ENCODE measurements at places on chromosomes 5 and 9.

GRCh38 chr9:37410969-37411785 is 11.3 kb upstream of the GRHPR start:
- DNase-seq, result no peak

DNA sequence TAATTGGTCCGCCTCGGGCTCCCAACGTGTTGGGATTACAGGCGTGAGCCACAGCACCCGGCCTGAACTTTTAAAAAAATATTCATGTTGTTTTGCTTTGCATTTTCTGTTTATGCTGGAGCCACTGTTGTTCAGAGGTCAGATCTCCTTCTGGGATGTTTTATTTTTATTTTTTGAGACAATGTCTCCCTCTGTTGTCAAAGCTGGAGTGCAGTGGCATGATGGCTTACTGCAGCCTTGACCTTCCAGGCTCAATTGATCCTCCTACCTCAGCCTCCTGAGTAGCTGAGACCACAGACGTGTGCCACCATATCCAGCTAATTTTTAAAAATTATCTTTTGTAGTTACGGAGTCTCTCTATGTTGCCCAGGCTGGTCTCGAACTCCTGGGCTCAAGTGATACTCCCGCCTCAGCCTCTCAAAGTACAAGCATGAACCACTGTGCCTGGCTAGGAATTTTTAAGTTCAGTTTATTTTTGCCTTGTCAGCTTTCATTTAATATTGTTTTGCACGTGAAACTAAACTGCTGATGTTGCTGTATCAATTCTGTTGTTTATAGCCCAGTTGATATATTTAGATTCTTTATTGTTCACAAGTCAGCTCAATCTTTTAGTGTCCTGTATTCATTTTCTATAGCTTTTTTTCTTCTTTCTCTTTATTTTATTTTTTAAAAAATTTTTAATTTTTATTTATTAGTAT is 13.7 kb downstream of the TMEFF1 start:
- DNase-seq, result no peak

DNA sequence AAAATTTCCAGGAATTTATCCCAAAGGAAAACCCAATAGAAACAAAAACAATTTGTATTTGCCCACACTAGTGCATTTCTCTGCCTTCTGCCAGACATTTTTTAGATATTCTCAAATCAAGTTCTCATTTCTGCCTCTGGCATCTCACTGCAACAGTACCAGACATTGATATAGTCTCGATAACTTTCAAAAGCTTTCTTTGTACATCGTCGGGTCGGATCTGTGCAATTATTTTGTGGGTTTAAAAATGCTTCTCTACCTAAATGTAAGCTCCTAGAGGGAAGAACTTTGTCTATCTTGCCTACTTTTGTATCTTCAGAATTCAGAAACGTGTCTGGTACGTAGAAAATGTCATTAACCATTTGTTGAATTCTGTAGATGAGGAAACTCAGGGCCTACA is 125.5 kb upstream of the LIFR start:
- no peak for DNase-seq

DNA sequence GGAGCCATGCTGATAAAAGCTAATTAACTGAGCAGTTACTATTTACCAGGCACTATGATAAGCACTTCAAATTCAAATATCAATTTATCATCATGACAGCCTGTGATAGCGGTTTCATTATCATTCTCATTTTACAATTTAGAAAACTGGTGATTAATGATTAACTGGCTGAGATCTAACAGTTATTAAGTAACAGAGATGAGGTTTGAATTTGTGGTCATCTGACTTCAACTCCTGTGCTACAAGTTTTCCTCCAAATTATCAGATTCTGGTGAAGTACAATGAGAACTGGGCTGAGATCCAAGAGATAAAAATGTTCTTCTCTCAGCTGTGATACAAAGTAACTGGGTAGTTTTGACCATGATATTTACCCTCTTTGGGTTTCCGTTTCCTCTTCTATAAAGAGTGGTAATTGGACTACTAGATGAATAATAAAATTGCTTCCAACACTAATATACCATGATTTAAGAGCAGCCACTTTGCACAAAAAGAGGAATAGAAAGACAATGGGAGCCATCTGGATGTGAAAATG is 74.5 kb upstream of the CCNG1 start:
- DNase-seq, result no peak

- DNase-seq, result no peak
Observed at GRCh38 chr9:90007516-90008440, 403.0 kb downstream of the GADD45G start.

- no peak for DNase-seq
Observed at GRCh38 chr9:116387934-116388698, 234.5 kb downstream of the PAPPA start.

DNA sequence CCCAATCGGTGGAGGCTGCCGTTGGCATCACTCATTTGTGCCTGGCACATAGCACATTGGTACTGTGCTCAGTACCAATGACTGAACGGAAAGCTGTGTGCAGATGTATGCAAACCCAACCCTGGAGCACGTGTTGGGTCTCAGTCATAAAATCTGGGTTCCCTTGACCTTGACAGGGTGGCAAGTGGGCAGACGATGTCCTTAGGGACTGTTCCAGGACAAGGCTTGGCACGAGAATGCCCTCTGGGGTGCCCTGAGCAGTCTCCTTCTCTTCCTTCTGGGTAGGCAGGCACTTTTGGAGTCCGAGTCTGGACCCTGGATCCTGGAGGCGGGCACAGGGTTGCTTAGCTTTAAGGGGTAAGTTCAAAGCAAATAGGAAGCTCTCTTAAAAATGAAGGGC is 75.8 kb downstream of the MACROH2A1 start:
- no peak for DNase-seq

GRCh38 chr5:7246287-7246686 is 149.7 kb upstream of the ADCY2 start:
- DNase-seq, result no peak

DNA sequence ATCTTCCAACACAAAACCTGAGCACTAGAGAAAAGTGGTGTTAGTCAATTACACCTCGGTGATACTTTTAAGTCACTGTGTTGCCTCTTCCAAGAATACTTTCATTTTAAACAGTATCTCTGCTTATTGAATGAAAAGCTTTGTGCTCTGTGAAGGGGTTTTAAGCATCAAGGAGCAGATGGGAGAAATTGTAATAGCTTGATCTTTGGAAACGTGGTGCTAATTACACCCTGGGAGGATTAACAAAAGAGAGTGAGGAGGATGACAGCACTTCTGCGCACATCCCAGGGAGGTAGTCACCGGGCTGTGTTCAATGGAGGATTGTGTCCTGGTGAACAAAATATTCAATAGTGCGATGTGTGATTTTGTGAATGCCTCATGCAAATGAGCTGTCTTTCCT is 477.4 kb upstream of the ADAMTS16 start:
- DNase-seq, result no peak

- DNase-seq, result peak; percentile 27
Observed at GRCh38 chr9:131238402-131239021, 37.8 kb downstream of the FAM78A start.

DNA sequence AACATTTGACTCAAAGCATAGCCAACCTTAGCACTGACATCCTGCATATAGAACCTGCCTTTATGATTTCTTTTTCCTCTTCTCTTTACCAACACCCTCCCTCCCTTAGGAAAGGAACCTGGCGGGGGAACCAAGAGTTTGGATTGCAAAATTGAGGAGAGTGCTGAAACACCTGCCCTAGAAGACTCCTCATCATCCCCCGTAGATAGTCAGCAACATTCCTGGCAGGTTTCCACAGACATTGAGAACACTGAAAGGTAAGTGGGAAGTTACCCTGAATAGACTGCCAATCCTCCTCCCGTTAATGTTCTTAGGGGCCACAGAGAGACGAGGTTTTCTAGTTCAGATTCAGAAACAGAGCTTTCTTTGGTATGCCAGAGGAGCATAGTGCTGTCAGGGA is 88.8 kb downstream of the RGS7BP start:
- no peak for DNase-seq

DNA sequence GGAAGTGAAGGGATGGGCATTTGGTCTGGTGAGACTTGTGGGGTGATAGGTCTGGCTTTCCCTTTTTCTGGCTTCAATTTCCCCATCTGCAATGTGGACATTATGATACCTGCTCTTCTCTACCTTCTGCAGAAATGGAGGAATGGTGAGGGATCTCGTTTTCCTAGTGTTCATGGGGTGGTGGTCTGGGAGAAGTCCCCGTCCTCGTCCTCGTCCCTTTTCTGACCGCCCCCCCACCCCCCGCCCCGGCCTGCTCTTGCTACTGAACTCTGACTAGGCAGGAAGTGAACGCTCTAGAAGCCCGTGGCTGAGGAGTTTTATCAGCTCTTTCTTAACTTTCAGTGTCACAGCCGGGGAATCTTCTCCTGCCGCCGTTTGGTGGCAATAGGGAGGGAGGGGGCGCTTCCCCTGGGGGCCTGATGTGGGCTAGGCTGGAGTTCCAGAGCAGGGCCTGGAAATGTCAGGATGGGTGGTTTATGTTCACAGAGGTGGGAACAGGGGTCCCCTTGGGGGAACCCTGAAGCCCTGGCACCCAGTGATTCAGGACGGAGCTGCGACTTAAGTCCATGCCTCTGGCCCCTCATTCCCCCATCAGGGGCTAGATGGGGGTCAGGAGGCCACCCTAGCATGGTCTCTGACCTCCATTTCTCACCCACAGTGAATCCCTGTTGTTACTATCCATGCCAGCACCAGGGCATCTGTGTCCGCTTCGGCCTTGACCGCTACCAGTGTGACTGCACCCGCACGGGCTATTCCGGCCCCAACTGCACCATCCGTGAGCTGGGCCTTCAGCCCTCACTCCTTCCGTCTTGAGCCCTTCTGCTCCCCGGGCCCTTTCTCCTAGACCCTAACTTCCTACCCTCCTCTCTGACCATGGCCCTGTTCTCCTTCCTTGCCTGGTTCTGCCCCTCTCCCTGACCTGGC is 6.7 kb downstream of the PTGS1 start:
- DNase-seq, result no peak

DNA sequence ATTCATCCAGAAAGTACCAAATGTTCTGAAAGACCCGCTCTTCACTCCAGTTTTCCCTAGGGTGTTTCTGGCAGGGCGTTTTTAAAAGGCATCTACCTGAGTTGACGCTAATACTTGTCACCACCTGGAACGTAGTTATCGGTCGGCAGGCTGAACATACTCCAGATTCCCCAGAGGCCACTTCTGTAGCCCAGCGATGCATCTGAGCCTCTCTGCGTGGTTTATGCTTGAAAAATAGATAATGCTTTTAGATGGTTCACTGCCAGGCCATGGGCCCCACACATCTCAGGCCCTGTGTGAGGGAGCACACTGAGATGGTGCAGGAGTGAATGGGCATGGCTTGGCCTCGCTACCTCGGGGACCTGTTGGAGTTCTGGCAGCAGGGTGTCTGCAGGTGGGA is 33.0 kb upstream of the NCS1 start:
- DNase-seq, result no peak

DNA sequence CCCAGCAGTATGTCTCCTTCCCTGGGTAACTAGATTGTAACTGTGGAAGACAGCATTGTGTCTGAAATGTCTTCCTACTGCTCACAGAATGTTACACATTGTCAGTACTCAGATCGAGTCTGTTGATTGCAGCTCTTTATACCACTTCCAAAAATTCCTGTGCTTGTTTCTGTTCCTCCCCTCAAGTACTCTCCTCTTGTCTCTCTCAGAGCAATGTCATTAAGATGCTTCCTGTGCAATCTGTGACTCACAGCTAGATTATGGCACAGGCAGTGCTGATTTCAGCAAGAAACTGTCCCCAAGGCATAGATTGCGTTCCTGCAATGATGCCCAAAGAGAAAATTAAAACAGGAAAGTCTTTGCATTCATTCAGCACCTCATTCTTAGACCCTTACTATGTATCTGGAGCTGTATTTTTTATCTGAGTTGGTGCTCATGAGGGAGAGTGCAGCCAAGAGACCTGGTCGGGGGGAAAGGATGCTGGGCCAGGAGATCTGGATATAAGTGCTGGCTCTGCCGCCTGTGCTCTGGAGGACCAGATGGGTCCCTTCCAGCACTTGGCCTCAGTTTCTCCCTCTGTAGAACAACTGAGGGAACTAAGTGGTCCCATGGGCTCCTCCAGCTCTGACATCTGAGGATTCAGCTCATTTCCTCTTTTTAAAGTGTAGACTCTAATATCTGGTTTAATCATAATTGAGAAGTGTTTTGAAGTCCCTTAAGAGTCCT is 40.8 kb upstream of the GNPDA1 start:
- no peak for DNase-seq

- no peak for DNase-seq
Observed at GRCh38 chr9:124810663-124811355, 33.9 kb downstream of the OLFML2A start.

GRCh38 chr9:115126404-115126803 is 8.4 kb upstream of the TNC start:
- DNase-seq, result no peak

DNA sequence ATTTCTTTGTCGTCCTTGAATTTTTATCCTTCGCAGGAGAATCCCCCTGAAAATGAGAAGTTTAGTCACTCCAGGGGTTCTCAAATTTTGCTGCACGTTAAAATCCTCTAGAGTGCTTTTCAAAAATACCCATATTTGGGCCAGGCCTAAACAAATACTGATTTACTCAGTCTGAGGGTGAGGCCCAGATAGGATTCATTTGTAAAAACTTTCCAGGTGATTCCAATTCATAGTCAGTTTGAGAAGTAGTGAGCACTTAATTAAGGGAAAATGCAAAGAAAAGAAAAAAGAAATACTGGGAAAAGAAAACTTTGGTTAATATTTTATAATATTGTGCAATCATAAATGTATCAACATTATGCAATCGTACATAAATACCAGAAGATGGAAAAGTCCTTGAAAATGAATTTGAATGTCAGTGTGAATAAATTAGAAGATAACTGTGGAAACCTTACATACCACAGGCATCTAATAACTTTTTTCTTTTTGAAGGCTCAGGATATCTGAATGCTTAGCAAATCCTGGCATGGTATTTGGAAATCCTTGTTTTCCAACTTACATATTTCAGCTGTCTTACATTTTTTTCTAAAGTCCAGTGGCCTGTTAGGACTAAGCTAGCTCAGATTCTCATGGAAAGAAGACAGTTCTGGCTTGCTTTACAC is 116.5 kb upstream of the DAPK1 start:
- no peak for DNase-seq

GRCh38 chr9:33906769-33907168 is 89.8 kb downstream of the UBE2R2 start:
- DNase-seq, result no peak

GRCh38 chr5:134536876-134537275 is 11.4 kb downstream of the JADE2 start:
- DNase-seq, result no peak

DNA sequence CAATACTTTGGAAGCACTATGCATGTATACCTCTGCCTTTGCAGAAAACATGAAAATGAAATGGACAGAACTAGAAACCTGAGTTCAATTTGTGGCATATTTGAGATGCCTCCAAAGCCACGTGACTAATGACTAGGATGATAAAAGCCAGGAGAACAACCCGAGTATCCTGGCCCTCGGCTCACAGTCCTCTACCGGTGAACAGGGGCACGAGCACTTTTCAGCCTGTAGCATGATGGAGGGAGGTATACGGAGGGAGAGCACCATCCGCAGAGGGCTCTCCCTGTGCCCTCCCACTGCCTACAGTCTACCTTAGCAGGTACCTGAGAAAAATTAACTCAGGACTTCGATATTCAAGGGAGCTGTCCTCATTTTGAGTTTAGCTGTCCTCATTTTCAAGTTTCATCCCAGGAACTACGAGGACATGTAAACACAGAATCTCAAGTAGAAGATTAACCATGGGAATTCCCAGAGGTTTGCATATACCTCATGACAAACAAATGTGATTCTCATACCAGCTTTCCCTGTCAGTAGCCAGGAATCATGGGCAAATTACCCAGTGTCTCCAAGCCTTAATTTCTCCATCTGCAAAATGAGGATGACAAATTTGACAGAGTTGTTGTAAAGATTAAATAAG is 249.3 kb downstream of the DNAH5 start:
- no peak for DNase-seq

Data from NCI-H526 treated with DMSO at 0.1 percent for 48 hours (cell line).